Activated CD4-positive, alpha-beta T cell treated with anti-CD3 and anti-CD28 coated beads, Interleukin-2, amount 50 U/mL, for 1 hour (primary cell): ENCODE measurements at places on chromosomes 5 and 9.

DNA sequence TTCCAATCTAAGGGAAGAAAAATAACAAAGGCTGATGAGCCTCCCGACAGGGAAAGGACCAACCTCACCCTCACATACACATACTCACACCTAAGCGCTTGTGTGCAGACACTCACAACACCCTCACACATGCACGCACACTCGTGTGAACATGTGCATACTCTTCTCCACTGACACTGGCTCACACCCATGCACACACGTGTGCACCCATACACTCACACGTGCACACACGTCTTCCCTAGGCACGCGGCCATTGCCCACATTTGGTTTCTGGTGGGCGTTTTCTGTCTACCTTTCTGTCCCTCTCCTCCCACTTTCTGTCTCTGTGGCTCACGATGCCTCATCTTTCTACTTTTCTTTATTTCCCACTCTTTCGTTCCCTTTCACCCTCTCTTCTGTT is 169.7 kb upstream of the MVB12B start:
- DNase-seq, result no peak

DNA sequence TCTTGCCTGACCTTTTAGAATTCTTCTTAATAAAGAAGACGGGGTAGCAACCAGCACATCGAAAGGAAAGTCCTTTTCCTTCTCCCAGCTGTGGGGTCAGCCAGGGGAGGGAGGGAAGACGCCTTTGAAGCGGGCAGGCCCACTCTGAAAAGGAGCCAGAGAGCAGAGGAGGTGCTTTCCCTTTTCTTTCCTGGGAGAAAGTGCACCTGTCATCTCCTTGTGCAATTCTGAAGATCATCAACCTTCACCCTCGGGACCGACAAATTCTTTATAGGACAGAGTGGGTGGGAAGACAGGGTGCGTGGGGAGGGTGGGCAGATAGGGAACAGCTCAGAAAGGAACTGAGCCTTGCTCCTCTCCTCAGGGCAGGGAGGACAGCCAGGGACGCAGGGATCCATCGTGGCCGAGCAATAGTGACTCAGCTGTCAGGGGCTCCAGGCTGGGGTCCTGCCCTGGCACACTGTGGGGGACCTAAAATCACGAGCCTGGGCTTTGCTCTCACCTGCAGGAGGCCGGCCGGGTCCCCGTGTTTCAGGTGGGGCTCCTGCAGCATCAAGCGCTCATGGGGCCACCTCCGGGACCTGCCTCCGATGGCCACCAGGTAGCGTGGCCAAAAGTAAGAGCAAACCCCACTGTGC is 141.0 kb downstream of the OLFM1 start:
- DNase-seq, result no peak

GRCh38 chr5:142531977-142532780 is 153.7 kb downstream of the FGF1 start:
- DNase-seq, result no peak

DNA sequence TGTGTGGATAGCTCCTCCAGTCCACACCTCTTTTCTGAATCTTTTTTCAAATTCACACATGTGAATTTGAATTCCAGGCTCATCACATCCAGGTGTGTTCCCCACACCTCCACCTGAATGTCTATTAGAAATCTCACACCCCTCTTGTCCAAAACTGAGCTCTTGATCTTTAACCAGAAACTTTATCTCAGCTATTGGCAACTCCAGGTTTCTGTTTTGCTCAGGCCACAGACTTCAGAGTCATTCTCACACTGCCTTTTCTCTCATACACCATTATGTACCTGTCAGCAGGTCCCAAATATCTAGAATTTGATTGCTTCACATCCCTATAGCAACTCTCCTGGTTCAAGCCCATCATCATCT is 11.6 kb downstream of the NIPSNAP3B start:
- DNase-seq, result no peak

DNA sequence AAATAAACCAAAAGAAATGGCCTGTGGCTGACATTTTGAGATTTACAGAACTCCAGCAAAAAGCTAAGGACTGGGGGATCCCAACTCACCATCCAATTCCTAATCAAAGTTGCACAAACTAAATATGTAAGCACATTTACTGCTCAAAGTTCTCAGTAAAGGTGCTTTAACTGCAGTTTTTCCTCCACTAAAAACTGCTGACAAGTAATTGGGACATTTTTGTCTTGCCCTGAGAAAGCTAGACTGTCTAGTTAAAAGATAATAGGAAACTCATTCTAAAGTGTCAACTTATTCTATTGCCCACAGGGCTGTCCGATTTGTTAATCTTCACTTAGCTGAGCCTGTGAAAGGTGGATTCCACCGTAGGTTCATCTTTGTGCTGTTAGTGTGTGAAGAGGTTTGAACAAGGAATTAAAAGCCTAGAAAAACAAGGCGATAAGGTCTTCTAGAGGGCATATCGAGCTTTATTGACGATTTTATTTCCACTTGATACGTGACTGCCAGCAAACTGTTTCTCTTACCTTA is 1.0 kb downstream of the DOCK8 start:
- no peak for DNase-seq

DNA sequence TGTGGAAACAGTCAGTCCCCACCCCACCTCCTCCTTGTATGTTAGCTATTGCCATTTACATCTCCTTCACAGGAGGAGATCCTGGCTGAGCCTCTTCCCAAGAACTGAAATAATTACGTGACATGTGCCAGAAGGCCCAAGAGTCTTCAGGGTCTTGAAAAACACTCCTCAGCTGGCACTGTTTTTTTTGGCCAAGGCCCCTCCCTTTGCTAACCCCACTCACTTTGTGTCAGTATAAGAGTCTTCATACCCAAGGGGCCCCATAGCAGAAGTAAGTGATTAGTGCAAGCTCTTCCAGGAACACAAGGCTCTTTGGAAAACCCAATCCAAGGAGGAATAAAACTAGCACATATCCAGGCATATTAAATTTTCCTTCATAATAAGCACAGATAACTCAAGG is 5.7 kb upstream of the LARP1 start:
- no peak for DNase-seq

DNA sequence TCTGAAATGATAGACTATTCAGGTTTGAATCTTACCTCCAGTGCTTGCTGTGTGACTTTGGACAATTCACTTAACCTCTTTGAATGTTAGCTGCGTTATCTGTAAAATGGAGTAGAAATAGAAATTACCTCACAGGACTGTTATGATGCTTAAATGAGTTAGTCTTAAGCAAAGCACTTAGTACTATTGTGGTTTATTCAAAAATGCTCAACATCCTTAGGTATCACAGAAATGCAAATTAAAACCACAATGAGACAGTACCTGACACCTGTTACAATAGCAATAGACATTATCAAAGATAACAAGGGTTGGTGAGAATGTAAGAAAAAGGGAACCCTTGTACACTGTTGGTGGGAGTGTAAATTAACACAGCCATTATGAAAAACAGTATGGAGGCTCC is 77.6 kb upstream of the FREM1 start:
- DNase-seq, result no peak

- DNase-seq, result no peak
These were observed 58.8 kb downstream of the CAAP1 start for GRCh38 chr9:26833792-26834191.

DNA sequence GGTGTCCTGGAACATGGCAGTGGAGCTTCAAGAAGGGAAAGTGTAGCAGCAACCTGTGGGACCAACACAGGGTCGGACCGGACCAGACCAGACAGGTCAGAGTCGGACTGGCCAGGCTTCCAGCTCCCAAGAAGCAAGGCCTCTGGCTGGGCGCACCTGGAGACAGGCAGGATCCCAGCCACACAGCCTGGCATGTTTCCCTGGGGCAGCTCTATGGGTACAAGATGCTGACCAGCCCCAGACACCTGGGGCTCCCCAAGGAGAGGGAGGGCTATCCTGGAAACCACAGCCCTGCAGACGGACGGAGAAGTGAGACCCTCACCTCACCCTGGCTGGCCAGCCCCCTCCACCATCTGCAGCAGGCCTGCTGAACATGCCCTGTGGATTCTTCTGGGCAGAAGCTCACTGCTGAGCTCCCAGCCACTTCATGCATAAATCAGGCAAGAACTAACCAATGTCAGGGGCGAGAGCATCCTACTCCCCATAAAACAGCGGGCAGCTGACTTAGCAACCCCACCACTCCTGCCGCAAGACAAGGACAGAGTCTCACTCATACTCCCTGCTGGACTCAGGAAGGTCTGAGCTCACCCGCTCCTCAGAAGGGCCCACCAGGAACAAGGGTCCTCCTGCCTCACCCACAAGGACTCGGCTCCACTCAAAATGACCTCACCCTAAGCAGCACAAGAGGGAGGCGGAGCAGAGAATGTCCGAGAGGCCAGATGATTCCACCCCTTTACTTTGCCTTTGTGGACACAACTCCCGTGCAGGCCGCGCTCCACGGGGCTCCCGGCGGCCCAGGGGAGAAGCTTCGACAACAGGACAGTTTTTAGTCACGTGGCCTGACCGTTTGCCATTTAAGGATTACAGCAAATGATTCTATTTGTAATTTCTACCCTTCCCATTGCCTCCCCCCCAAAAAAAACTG is 2.9 kb upstream of the DPH7 start:
- DNase-seq, result no peak

- no peak for DNase-seq
These were observed 32.5 kb downstream of the ANXA1 start for GRCh38 chr9:73183917-73184861.

DNA sequence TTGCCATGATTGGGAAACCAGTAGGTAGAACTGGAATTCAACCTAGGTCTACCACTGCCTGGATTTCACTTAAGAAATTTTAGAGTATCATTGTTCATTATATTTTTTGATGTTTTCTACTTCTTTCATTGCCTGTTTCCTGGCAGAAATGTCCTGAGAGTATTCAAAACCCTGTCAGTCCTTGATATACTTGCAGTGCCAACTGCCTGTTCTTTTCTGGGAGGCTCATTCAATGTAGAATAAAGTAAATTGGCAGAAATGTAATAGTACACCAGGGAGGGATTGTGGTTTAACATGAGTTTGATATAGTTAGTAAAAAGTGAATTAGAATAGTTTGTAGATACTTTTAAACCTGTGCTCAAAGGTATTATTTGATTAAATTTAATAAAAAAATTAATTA is 286.3 kb downstream of the FBXL7 start:
- DNase-seq, result no peak

DNA sequence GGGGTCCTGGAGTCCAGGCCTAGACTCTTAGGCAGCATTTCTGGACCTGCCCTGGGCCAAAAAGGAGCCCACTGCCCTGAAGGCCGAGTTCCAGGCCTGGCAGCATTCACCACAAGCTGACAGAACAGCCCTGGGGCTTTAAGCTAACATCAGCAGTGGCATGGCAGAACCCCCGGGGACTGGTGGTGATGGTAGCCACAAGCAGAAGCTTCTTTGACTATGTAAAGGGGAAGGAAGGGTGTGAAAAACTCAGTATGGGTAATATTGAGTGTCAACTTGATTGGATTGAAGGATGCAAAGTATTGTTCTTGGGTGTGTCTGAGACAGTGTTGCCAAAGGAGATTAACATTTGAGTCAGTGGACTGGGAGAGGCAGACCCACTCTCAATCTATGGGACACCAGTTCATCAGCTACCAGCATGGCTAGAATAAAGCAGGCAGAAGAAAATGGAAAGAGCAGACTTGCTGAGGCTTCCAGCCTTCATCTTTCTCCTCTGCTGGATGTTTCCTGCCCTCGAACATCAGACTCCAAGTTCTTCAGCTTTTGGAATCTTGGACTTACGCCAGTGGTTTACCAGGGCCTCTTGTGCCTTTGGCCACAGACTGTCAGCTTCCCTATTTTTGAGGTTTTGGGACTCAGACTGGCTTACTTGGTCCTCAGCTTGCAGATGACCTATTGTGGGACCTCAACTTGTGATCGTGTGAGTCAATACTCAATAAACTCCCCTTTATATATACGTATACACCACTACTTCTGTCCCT is 661.0 kb upstream of the C9orf72 start:
- no peak for DNase-seq
